ENCODE measurements at places on chromosomes 12 and 14.

GRCh38 chr12:50103767-50104321 is at the start of gene GPD1:
Gene GPD1, plus strand, starts transcription at chr12:50104008. Its CDS starts 43 bp downstream, at chr12:50104051.
- peak; percentile 59 for DNase-seq

GRCh38 chr12:28859551-28859950 is 289.5 kb upstream of the FAR2 start:
- no peak for DNase-seq

DNA sequence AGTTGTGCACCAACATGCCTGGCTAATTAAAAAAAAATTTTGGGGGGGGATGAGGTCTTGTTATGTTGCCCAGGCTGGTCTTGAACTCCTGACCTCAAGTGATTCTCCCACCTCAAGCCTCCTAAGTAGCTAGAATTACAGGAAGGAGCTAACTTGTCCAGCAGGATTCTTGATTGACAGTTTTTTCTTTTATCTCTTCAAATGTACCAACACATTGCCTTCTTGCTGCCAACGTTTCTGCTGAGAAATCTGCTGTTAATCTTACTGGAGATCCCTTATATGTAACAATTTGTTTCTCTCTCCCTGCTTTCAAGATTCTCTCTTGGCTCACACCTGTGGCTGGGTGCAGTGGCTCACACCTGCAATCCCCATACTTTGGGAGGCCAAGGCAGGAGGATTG is 22.4 kb upstream of the MARK3 start:
- DNase-seq: no peak

- no peak for DNase-seq
These were observed 49.7 kb downstream of the DRAM1 start for GRCh38 chr12:101927036-101927435.

DNA sequence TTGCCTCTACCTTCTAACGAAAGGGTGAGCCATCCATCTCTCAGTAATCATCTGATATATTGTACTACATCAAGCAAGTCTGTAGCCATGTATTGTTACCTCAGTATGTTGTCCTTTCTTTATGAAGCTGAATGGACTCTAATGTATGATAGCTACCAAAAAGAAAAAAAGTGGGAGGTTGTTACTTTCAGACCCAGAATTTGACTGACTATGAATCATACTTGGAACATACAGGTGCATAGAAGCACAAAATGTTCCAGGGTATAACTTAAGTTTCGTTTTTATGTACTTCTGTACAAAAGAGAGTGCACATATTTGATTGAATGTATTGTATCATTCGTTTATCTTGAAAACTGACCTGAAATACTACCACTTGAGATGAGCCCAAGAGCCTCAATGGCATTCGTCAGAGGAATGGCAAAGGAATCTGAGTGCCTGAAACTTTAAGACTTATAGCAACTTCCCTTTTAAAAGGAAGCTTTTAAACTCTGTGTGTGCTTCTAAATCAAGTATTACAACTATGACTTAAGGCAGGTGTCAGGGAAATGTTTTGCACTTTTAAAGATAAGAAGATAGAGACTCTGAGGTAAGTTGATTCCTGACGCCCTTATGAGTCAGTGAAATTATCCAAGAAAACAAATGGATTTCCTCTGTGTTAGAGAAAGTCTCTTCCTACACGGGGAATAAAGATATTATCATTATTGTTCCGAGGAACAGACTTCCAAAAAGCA is 951.5 kb downstream of the GALC start:
- DNase-seq: no peak

DNA sequence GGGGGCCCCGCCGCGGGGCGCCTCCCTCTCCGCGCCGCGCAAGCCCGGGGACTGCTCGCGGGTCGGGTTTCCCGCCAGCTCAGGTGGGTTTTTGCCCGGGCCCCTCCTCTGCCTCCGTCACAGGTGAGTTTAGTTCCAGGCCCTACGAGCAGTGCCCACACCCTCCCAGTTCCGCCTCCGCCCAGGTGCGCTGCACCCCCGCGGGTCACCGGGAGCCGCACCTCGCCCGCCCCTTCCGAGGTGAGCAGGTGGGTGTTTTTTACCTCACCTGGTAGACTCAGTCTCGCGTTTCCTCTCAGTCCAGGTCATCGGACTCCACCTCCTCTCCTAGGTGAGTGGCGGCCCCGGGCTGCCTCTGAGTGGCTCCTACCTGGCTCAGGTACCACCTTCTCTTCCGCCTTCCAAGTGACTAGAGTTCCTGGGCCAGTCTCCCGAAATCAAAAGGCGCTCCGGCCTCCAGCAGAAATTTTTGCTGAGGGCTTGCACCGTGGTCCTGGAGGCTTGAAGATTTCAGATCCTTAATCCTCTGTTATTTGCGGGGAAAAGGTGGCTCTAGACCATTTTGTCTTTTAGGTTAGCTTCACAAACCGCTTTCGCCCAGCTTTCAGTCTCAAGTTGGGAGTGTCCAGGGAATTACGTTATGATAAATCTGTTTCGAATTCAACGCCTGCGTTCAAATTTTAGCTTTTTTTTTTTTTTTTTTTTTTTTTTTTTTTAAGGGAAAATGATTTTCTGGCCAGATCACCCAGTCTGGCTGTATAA is at the start of gene TMEM30B:
TSS of gene TMEM30B (minus strand) at position 153 of the 762 bp plus-strand sequence. CDS start 191 bp downstream, outside the sequence.
- DNase-seq: no peak

GRCh38 chr14:74554742-74555362 is 57.2 kb downstream of the LTBP2 start:
- no peak for DNase-seq

GRCh38 chr12:49515266-49515665 is 23.6 kb upstream of the KCNH3 start:
- no peak for DNase-seq

- DNase-seq: no peak
These were observed 11.1 kb upstream of the NINJ2 start for GRCh38 chr12:674272-674781.
